Fibroblast of skin of right biceps (primary cell): ENCODE measurements at places on chromosomes 3 and 15.
A peak's percentile ranks its signal among the peaks of the same experiment; 100 is the strongest.

DNA sequence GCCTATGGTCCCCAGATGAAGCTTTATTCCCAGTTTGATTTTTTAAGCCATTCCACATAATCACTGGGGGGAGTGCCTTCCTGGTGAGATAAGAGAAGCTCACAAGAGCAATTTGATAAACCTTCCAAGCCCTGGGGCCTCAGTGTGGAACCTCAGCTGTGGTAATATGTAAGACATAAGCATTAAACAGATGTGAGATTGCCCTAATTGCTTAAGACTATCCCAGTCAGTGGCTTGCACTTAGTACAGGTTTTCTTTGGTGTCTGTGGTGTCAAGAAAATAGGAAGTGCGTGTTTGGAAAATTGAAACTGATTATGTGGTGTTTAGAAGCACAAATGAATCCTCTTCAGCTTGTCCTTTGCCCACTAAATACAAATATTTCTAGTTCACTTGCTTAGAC lies 54.3 kb downstream of the LRRN1 start:
- no peak for DNase-seq

GRCh38 chr3:128390867-128391266 lies 75.8 kb downstream of the DNAJB8 start:
- no peak for DNase-seq

- DNase-seq, result no peak
These were observed 10.8 kb downstream of the TF start for GRCh38 chr3:133756716-133757694.

- no peak for DNase-seq
These were observed 37.2 kb downstream of the FSIP1 start for GRCh38 chr15:39745415-39745814.

- no peak for DNase-seq
These were observed 236.4 kb upstream of the MRPL3 start for GRCh38 chr3:131739211-131739610.

DNA sequence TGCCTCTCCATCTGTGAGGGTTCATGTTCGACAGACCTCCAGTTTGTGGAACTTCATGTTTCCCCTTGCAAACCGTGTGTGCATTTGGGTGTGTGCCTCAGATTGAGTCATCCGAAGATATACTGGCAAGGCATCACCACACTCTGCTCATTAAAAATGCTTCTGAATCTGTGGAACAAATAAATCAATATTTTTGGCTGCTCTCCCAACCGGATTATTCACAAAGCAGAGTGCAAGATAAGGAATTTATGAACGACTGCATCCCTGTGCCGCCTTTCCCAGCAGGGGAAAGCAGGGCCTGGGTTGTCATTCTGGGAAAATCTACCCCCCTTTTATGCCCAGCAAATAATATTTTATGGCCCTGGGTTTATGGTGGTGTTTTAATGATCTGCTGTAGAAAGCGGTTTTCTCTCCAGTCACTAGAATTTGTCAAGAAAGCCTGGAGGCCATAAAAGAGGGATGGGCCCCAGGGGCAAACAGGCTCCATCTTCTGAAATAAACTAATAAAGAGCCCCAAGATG lies 4.2 kb upstream of the WNT5A start:
- peak; percentile 98 for DNase-seq

DNA sequence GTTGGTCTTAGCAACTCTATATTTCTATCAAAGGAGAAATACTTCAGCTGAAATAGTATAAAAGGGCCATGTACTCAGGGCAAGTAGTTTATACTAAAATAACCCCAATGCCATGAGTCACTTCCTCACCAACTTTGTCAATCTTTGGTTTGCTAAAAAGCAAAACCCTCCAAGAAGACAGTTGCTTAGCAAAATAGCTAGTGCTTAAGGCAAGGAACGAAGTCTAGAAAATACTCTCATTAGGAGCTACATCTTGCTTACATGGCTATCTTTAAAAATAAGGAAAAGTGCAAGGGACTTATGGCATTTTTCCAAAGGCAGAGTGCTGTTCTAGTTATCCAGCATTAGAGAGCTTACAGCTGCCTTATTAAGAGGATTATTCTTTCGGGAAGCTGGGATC lies 28.4 kb downstream of the P3H2 start:
- peak; percentile 82 for DNase-seq

GRCh38 chr15:35043373-35044095 lies 41.6 kb downstream of the NANOGP8 start:
- DNase-seq, result peak; percentile 26

DNA sequence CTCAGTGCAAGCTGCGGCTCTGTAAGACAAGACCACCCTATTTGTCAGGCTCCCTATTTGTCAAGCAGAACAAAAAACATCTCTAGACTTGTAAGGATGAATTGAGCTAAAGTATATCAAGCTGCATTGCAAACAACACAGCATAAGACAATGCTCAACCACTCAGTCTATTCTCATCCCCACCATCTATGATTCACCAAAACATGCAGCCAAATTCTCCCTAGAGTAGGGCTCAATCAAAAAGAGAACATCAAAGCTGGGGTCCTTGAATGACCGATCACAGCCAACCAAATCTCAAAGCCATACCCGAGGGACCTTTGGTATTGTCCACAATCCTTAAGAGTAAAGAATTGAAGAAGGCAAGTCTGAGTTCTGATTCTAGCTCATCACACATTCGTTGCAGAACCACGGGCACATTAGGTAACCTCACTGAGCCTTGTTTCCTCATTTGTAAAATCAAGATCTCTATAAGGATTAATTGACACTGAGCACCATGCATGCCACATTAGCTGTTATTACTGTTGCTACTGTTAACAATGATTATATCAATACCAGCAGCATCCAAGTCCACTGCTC lies 31.2 kb downstream of the RFTN1 start:
- DNase-seq, result no peak

DNA sequence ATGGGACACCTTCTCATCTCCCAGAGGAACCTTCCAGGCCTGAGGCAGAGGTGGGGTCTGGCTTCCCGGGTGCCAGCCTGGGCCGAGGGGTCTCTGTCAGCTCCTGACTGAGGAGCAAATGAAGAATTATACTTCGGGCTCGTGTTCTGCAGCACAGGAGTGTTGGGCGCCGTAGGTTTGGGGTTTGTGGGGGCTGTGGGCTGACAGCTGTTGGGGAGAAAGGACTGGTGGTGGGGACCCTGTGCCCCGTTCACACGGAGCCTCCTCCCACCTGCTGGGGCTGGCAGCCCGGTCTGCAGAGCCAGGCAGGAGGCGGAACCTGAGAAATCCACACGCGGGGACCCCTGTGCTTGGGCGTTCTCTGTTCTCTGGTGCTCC lies 59.7 kb downstream of the ADAMTS7 start:
- DNase-seq, result no peak

GRCh38 chr3:148729476-148730055 lies 31.9 kb downstream of the AGTR1 start:
- DNase-seq, result no peak

DNA sequence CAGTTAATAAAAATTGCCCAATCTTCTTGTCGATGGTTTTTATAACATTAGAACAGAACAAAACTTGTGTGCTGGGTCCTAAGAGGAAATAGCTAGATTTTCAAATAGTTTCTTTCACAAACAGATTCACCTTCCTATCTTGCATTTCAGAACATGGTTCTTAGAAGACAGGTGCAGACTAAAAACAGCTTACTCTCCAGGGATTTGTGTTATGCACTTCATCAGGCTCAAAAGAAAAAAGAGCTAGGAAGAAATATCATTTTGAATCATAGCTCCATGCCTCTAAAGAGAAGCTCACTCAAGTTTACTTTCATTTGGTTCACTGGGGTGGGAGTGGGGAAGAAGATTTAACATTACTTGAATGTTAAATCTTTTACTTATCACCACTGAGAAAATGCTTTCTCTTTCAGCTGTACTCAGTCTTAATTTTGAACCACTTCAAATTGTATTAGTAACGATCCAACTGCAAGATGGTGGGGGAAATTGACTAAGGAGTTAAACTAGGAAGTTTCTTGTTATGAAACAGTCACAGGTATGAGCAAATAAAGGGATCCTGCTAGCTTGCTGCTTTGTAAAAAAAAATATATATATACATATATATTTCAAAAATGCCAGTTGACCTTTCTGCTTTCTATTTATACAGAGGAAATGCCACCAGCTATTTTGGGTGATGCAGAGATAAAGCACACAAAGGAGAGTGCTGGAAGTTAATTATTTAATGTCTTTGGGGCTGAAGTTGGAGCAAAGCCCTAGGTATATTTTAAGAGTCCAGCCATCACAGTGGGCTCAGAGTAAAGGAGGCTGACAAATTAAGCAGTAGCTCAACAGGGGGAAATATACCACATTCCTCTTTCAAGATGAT lies 28.3 kb upstream of the NUDT16 start:
- no peak for DNase-seq

DNA sequence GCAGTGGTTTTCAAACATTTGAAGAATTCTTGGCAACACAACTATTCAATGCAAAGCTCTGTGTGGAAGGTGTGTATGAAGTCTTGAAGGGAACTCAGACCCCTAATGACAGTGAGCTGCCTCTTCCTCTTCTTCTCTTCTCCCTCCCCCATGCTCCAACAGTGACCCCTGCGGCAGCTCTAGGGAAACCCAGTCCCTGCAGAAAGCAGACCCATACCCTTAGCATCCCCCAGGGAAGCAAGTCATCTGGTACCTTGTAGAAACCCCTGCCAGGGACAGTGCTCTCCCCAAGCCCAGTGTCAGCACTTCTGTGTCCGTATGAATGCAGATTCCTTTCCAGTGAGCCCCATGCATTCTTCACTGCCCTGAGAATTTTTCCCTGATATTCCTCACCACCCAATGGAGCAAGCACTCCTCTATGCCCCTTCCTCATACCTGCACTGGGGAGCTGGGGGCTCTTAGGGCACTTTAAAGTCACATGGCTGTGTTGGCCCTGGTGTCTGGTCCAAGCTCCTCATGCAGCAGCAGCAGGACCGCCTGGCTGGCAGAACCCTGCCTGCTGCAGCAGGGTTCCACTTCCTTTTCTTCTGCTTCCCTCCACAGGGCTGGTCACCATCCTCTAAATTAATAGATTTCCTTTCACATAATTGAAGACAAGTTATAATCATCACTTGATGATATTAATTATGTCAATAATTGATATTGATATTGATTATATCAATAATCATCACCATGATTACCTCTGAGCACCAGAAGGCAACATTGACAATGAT lies 442.5 kb downstream of the EPHB1 start:
- no peak for DNase-seq

DNA sequence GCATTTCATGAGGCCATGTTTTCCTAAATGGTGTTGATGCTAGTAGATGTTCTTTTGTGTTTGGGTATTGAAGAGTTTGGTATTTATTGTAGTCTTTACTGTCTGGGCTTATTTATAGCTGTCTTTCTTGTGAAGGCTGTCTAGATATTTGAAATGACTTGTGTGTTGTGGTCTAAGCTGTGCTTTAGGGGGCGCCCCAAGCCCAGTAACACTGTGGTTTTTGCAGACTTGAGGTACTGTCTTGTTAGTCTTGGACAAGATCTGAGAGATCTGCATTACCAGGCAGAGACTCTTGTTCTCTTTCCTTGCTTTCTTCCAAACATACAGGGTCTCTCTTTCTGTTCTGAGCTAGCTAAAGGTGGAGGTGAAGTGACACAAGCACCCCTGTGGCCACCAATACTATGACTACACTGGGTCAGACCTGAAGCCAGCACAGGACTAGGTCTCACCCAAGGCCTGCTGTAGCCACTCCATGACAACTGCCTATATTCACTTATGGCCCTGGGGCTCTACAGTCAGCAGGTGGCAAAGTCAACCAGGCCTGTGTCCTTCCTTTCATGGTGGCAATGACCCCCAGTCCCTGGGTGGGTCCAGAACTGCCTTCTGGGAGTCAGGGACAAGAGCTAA lies 152.1 kb upstream of the TBC1D5 start:
- peak; percentile 44 for DNase-seq

- no peak for DNase-seq
These were observed 415.7 kb downstream of the PLCL2 start for GRCh38 chr3:17300441-17300840.

DNA sequence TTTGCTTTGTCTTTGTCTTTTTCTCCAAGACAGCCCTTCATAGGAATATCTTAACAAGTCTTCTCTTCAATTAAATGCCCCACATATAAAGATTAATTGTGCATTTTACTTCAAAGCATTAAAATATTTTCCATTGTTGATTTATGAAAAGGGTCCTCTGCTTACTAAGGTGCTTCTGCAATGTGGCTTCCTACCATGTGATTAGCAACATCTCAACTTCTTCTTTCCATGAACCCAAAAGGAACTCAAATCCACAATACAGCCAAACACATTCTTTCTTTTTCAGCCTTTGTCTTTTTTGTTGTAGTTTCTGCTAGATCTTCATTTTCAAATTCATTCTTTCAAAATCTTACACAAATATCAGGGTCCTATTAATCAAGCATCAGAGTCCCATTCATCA lies 309.2 kb downstream of the NSUN3 start:
- no peak for DNase-seq

DNA sequence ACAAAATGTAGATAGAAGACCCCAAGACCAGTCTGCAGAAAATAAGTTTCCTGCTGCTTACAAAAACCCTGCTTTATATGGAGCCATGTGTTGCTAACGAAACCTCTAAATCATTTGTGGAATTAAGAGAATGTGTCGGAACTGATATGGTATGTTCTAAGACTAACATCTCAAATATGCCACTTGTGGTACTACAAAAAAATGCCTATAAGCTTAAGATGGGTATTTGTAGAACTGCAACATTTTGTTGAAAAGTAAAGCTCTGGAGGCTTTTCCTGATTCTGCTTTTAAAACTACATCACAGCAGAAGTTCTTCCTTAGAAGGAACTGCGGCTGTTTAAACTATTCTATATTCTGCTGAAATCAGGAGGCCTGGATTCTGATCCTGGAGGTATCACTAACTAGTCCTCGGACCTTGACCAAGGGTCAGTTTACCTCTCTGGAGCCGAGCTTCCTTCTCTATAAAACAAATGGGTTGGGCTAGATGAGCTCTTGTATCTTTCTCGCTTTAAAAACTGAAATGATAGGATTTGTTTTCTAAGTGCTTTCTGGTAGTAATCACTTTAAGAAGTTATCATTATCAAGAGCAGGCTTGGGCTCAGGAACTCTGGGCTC lies 74.9 kb downstream of the RAD18 start:
- peak; percentile 95 for DNase-seq

GRCh38 chr15:55319537-55320237 lies 665 bp downstream of the PIGB start:
- DNase-seq, result no peak

GRCh38 chr3:126212620-126213378 lies 32.4 kb upstream of the ALDH1L1 start:
- peak; percentile 60 for DNase-seq

DNA sequence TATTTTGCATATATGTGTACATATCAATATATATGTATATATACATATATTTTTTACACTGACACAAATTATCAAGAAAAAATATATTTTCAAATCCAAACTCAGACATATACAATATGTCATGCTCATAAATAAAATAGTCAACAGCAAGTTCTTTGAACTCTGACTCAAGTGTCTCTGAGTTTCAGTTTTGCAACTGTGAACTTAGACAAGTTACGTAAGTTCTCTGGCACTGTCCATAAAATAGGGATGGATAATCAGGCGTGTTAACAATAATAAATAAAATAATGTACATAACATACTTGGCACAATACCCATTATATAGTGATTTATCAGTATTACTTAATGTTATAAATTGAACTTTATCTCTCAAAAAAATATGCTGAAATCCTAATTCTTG lies 12.1 kb upstream of the XRN1 start:
- no peak for DNase-seq
